ENCODE measurements at places on chromosomes 4 and X.

DNA sequence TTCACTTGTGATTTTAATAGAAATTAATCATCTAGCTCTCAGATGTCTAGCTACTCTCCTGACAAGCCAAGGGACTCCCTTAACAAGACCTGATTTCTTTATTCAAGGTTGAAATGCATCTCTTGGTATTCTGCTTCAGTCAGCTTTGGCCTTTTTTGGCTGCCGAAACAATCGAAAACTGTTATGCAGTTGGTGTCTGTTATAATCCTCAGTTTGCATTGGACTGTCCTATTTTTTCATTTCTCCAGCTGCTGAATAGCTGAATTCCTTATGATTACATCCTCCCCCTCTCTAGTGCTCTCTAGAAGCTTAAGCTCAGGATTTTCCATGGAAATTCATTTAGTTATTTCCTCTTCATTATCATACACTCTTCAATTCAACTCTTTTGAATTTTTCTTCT is 177.2 kb downstream of the TRIML1 start:
- DNase-seq: no peak

DNA sequence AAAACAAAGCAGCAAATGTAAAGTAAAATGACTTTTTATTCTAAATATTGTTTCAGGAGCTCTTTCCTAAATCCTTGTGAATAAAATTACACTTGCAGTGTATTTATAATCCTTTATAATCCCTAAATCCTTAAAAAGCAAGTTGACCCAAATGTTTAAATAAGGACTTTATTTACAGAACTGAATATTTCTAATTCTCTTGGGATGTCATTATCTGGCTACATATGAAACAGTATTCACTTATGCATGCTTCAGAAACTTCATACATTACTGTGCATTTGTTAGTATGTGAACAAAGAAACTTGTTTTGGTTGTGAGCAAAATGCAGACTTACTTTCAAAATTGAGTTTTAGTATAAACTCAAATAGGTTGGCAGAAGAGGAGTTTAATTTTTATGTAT is 49.2 kb downstream of the PTTG2 start:
- no peak for DNase-seq

DNA sequence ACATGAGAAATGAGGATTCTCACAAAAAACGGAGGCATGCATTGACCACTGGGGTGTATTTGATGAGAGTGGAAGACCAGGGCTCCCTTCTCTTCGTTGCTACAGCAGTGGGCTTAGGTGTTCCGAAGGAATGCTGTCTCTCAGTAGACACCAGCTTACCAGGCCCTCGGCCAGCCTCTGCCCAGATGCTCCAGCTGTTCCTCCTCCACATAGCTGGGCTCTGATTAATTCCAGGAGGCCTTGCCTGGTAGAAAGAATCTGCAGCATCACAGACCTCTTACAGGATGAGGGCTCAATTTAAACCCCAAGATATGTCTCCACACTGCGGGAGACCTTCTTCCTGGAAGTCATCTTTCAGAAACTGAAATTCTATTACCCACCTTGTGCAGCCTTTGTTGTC is 346.6 kb upstream of the TENM3 start:
- DNase-seq: no peak

- no peak for DNase-seq
These were observed 50.1 kb downstream of the RXFP1 start for GRCh38 chr4:158571736-158572135.

DNA sequence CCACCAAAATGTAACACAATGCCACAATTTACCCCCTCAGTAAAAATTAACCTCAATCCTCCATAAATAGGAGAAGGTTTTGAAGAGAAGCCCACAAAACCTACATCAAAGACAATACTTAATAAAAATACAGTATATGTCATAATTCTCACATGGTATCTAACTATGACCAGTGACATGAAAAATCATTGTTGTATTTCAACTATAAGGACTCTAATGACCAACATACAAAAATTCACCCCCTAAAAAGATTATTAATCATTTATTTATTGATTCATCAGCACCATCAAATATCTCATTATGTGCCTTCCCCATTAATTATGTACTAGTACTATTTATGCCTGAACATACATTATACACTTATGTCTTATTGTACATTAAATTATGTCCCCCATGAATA is 77.1 kb upstream of the ZMAT1 start:
- DNase-seq: no peak

- DNase-seq: no peak
These were observed 32.3 kb upstream of the ASMTL start for GRCh38 chrX:1485033-1485432.

DNA sequence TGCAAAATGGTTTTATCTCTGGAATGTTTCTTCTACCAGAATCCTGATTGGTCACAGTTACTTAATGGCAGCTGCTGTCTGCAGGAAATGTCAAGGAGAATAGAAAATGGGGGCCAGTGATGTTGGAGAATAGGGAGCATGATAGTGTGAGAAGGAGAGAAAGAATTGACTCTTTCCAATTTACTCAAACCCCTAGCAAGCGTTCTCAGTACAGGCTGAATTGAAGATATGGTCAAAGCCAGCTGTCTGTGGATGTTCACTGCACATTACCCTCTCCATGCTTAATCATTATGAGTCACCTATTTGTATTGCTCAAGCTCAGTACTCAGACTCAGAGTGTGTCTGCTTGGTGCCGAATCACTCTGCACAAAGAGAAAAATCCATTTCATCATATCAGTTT is 57.8 kb upstream of the FAM47B start:
- DNase-seq: no peak

DNA sequence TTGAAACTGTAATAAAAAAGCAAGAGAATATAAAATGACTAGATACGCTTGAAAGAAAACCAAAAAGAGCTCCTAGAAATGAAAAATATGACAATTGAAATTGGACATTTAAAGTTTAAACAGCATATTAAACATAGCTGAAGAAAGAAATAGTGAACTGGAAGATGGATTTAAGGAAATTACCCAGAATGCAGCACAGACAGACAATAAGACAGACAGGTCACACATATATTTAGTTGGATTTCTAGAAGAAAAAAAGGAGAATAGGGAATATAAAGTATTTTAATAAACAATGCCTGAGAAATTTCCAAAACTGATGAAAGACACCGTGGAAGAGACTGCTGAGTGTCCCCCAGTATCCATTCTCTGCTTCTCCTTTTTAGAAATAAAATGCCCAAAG is 6.6 kb downstream of the DUSP9 start:
- DNase-seq: no peak

DNA sequence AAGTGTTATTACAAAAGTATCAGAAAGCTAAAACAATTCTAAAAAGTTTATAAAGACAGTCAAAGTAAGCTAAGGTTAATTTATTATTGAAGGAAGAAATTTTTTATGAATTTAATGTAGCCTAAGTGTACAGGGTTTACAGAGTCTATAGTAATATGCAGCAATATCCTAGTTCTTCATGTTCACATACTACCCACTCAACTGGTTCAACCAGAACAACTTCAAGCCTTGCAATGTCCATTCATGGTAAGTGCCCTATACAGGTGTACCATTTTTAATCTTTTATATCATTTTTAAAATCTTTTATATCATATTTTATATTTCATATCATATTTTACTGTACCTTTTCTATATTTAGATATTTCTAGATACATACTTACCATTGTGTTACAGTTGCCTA is 34.3 kb downstream of the COL4A5 start:
- no peak for DNase-seq

DNA sequence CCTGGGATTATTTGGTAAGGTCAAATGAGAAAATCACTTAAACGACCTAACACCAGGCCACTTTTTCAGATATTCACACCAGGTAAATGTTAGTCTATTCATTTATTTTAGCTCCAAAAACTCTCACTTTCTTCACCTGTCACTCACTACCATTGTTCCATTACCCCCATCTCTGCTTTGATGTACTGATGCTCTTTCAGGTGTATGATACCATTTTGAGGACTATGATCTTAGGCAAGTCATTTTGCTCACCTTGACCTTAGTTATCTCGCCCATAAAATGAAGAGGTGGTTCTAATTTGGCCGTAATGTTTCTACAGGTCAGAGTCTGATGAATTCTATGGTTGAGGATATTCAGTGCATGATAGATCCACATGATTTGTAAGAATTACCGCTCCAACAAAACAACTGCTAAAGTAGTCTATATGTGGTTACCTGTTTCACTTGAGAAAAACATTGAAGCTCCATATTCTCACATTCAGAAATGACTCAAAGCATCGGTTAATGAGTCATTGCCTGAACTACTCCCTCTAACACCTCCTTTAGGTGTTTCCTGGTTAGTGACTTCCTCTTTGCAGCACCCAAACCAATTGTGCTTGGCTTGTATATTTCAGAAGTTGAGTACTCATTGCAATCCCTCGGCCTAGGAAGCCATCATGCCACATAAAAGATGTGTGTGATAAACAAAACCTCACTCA is 4.5 kb downstream of the DTHD1 start:
- no peak for DNase-seq

DNA sequence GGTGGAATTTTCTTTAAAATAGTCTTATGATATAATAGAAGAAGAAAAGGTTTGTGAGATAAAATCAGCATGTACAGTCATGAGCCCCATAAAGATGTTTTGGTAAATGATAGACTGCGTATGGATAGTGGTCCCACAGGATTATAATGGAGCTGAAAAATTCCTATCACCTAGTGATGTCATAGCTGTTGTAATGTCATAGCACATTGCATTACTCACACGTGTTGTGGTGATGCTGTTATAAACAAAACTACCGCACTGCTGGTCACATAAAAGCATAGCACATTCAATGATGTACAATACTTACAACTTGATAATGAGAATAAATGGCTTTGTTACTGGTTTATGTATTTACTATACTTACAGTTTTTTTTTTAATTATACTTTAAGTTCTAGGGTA is 715.2 kb upstream of the HTR2C start:
- no peak for DNase-seq

DNA sequence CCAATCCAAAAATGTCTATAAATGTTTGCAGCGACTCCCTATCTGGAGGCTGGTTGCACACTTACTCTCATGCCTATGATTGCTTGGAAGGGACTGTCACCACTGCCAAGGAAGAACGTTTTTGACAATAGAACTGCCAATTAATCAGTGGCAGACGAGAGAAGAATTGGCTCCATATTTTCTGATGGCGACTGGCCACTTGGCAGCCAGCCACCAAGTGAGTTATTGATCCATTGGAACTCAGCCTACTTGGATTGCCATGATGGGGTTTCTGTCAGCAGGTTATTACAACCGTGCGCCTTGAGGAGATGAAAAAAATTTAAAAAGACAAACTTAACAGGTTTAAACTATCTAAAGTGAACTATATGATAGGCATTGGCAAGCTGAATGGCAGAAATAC is 47.4 kb downstream of the LINC00632 start:
- no peak for DNase-seq

DNA sequence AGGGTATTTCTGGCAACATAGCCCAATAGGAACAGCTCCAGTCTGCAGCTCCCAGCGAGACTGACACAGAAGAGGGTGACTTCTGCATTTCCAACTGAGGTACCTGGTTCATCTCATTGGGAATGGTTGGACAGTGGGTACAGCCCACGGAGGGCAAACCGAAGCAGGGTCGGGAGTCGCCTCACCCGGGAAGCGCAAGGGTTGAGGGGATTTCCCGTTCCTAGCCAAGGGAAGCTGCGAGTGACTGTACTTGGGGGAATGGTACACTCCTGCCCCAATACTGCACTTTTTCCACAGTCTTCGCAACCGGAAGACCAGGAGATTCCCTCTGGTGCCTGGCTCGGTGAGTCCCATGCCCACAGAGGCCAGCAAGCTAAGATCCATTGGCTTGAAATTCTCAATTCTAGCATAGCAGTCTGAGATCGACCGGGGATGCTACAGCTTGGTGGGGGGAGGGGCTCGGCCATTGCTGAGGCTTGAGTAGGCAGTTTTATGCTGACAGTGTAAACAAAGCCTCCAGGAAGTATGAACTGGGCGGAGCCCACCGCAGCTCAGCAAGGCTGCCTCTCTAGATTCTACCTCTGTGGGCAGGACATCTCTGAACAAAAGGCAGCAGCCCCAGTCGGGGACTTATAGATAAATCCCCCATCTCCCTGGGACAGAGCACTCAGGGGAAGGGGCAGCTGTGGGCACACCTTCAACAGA is 14.0 kb upstream of the ADAD1 start:
- DNase-seq: no peak

- DNase-seq: no peak
These were observed 11.3 kb downstream of the LAMP2 start for GRCh38 chrX:120457766-120458180.

DNA sequence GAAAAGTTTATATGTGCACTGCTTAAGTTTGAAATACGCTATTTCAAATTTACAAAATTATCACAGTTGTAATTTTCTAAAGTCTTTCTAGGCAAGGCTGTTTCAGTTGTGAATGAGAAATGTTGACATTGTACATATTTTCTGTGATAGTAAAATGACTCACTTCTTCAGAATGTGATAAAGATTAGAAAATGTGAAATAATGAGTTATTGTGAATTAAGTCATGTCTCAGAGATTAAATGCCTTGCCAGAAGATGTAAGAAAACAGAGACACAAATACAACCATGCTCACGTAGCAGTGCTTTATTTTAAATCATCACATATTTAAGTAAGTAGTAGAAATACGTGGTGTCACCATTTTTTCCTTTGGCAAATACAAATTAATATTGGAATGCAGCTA is 768 bp downstream of the CLCN4 start:
- DNase-seq: no peak

All from cerebellar nuclear complex (tissue), 1 donor.